ENCODE measurements at places on chromosomes 7 and 10.

DNA sequence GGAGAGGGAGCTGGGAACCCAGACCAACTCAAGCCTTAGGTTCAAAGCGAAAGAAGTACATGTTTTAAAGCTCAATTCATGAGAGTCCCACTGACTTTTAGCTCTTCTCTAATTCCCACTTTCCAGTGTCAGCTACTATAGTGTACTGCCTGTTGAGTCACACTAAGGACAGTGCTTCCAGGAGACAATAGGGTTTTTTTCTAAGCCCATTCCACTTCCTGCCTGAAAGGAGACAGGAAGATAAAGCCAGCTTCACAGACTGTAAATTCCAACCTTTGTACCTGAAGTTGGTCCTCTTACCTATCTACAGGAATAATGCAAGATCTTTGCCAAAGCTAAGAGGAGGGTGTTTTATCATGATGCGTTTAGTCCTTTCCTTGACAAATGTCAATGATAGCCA is 4.4 kb downstream of the MSRB2 start:
- no peak for DNase-seq

- peak; percentile 87 for DNase-seq
These were observed 232.2 kb downstream of the DNAJB6 start for GRCh38 chr7:157568770-157569584.

GRCh38 chr7:105896407-105896911 is 20.1 kb upstream of the ATXN7L1 start:
- peak; percentile 99 for DNase-seq

DNA sequence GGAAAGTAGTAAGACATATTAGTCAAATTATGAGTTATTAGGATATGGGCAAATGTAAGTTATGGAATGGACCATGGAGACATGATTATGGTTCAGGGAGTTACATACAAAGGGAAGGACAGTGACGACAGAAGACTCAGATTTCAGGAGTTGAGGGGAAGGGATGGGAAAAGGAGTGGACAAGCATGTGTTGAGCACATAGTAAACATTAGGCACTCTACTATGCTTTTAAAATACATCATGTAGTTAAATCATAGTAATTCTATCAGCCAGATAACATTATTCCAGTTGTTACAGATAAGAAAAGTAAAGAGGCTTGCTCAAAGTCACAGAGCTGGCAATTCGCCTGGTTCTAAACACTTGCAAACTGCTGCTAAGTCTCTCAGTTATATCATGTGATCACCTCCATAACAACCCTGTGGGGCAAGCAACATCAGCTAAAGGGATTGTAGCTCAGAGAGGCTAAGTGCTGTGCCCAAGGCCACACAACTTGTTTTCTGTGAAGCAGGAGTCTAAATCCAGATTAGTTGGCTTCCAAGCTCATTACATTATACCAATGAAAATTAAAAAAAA is 115.2 kb upstream of the MDFIC start:
- DNase-seq, result peak; percentile 2

- no peak for DNase-seq
These were observed 244.8 kb upstream of the NFE2L3 start for GRCh38 chr7:25907214-25907613.

GRCh38 chr7:134778941-134779740 is at the start of gene CALD1:
Gene CALD1, plus strand, starts transcription at chr7:134779634. Its CDS starts 88,100 bp downstream, at chr7:134867734.
- DNase-seq, result no peak

DNA sequence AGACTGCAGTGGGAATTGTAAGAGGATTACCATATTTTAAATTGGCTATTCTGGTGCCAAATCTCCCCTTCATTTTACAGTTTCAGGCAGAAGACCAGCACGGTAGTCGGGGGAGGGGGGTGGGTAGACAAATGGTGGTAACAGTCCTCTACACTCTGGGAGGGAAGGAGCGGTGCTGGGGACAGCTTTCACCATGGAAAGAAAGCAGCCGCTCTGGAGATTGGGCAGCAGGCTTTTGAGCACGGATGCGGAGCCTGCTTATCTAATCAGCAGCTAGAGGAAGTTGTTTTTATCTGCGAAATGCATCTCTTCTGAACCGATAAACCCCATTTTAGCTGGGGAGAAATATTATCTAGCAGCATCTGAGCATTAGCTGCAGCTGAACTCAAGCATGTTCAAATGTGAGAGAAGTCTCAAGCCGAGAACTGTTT is 28.7 kb downstream of the IKZF1 start:
- DNase-seq, result no peak

- DNase-seq, result no peak
These were observed 184.5 kb downstream of the ADK start for GRCh38 chr10:74335501-74335900.

DNA sequence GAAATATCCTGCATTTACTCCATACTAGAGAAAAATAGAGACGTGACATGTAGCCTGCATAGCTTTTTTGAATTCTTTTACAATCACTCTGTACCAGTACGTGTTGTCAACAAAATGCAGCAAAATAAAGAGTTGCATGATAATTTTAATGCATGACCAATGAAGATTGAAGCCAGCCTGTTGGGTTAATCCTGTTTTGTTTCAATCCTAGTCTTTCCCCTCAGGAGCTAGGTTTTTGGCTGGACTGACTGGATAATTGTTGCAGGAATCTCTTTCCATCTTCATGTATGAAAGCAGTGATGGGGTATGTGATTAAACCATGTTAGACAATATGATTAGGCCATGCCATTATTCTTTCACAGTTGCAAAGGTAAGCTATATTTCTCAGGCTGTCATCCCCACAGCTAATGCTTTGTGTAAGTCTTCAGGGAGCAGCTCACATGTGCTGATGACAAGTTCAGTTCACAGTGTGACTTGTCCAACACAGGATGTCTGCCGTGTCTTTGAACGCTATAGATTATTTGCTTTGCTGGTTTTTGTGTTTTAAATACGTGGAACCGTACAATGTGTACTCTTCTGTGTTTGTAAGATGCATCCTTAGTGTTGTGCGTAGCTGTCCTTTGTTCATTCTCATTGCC is 24.4 kb downstream of the PAPSS2 start:
- no peak for DNase-seq

DNA sequence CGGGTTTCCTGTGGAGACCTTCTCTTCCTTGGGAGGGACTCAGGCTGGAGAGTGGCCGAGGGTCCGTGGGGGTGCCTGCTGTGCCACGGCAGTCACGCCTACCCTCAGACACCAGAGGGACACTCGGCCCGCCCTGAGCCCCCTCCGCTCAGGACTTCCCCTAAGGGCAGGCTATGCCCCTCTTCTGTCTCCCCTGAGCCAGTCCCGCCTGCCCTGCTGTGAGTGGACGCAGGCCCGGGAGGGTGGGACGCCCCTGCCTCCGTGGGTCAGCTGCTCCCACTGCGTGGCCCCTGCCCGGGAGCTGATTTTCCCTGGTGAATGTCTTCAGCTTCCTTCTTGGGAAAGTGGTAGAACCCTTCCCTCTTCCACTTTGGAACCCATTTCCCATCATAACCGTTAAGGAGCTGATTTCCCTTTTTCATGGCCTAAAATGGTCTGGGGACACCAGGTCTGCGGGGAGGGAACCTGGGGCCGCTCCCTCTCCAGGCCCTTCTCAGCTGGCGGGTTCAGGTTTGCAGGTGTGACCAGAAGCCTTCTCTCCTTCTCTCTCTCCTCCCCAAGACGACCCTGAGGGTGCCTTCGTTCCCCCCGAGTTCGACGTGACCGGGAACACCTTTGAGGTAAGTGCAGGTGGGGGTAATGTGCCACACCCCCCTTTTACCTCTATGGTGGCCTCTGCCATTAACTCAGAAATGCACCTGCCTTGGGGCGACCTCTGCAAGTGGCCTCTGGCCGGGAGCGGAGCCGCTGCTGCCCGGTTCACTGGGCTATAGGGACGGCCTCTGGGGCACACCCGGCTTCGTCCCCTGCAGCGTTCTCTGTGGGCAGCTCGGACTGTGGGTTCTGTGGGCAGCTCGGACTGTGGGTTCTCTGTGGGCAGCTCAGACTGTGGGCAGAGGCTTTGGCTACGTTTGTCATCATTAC is 7.9 kb downstream of the KNDC1 start:
- no peak for DNase-seq

DNA sequence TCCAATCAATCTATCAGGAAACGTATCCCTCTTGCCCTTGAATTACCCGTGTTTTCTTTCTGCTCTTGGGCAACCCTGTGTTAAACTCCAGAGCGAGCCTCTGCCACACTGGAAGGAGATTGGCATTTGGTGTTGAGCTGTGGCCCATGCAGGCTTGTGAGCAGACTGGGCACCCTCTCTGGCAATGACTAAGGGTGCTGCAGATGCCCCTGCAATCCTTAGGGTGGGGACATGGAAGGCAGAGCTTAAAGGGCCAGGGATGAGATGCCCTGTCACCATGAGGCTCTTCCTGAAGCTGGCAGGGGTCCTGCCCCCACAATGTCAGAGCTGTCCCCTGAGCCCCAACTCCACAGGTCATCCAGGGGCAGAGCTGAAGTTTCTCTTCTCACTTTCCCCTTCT is 19.5 kb upstream of the FAM180A start:
- DNase-seq, result no peak

All from NCI-H1105 treated with DMSO at 0.1 percent for 48 hours (cell line).